ENCODE measurements at places on chromosomes 6 and 20.

DNA sequence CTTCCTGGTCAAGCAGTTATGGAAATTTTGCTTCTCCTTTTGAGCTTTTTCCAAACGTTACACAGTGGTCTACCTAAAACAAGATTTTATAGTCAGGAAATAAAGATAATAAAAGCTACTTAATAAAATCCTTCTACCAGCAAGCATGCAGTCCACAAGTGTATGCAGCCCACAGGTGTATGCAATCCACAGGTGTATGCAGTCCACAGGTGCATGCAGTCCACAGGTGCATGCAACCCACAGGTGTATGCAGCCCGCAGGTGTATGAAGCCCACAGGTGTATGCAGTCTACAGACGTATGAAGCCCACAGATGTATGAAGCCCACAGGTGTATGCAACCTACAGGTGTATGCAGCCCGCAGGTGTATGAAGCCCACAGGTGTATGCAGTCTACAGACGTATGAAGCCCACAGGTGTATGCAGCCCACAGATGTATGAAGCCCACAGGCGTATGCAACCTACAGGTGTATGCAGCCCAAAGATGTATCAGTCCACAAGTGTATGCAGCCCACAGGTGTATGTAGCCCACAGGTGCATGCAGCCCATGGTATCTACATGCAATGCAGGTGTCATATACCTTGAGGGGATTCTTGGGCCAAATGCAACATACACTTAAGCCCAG, 26.4 kb upstream of the OCSTAMP start:
- no peak for DNase-seq

GRCh38 chr6:137051790-137052472, 7.2 kb upstream of the IL20RA start:
- DNase-seq: no peak

DNA sequence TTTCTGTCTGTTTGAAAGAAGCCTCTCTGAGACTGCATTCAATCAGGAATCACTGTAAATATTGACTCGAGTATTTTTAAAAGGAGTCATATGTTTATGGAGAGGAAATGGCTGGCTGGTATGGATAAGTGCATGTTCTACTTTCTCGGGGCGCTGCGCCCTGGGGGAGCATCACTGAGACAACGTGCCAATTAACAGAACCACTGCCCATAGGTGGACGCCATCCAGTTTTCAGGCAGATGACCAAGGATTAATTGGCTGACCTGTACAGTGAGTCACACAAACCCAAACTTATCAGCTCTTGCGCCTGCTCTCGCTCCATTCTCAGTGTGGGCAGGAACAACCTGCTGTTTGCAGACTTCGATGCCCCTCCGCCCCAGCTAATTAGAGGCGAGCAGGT, 571.2 kb downstream of the QKI start:
- no peak for DNase-seq

DNA sequence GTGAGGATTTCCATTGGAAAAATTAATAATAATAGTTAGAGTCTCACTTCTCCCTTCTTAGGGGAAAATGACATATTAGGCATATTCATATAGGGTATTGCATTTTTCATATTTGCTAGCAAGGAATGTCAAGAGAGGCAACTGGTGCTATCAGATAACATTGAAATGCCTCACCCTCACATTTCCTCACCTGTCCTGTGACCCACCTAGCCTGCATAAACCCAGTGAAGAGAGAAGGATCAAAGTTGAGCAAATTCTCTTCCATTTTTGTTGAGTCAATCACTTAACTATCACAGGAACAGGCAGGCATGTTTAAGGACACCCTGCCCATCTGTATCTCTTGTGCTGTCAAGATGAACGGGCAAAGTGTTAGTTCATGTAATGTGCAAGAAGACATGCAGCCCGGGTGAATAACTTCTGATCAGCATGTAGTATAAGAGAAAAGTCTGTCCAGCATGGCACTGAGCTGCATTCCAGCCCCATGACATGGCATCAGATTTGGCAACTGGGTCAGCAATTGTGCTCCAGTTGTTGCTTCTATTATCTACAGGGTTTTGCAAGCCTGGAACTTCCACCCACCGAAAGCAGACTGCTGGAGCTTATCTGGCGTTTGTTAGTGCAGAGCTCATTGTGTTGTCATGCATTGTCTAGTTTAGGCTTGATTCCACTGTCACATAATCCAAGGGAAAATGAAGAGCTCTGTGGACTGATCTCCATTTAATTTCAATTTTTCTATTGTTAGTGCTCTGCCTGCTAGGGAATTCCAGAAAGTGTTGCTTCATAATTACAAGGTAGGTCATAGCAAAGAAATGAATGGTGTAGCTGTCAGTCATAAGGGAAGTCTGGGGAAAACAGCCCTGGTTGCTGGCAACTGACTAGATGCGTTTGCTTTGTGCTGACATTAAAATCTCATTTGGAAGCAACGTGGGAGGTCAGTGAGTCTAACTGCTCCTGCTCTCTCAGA, 138.4 kb upstream of the TNFAIP3 start:
- no peak for DNase-seq

DNA sequence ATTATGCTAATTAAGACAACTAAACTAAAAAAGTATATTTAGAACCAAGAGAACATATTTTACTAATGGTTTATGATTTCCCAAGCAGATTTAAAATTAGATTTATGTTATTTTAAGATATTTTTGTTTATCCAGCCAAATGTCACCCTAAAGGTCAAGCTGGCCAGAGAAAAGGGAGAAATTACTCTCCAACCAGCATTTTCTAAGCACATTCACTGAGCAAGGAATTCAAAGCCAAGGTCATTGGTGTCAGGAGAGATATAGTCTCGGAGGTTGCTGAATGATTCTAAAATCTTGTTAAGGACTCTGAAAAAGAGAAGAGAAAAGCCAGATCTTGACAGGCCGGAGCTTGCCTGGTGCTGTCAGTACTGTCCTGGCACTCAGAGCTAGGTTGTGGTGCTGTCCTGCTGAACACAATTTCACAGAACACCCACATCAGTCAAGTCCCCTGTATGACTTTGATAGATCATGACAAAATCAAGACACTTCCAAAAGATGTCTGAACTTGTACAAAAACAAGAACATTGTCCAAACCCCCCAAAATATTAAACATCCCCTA, 222.3 kb upstream of the SMLR1 start:
- DNase-seq: no peak

GRCh38 chr6:38673397-38674165, 29.4 kb downstream of the GLO1 start:
- no peak for DNase-seq

DNA sequence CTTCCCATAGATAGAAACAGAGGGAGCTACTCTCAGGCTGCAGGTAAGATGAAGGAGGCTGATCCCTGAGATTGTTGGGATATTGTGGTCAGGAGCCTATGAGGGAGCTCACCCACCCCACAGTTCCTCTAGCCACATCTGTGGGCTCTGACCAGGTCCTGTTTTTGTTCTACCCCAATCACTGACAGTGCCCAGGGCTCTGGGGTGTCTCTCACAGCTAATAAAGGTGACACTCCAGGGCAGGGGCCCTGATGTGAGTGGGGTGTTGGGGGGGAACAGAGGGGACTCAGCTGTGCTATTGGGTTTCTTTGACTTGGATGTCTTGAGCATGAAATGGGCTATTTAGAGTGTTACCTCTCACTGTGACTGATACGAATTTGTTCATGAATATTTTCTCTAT, 2.8 kb downstream of the HLA-F start:
- no peak for DNase-seq

DNA sequence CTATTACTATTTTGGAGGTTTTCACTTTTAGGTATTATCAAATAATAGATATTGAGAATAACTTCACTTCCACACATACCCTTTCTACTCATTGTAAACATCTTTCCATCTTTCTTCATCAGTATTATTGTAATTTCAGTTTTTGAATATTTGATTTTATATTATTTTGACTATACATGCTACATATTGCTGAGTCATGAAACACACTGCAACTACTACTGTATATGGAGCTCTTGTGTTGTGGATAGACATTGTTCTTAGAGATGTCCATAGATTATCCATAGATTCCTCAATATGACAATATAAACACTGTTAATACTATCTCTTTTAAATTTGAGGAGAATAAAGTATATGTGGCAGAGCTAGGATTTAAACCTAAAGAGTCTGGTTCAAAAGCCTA, 819 bp upstream of the IMPG1 start:
- no peak for DNase-seq

- no peak for DNase-seq
Observed at GRCh38 chr6:26576407-26576843, 20.3 kb upstream of the ABT1 start.

All from thoracic aorta (tissue), 2 donors.